NCI-H1092 treated with DMSO at 0.1 percent for 48 hours (cell line): ENCODE measurements at places on chromosomes 7 and 10.

GRCh38 chr7:150415161-150416153 is 35.0 kb upstream of the GIMAP8 start:
- peak; percentile 24 for DNase-seq

DNA sequence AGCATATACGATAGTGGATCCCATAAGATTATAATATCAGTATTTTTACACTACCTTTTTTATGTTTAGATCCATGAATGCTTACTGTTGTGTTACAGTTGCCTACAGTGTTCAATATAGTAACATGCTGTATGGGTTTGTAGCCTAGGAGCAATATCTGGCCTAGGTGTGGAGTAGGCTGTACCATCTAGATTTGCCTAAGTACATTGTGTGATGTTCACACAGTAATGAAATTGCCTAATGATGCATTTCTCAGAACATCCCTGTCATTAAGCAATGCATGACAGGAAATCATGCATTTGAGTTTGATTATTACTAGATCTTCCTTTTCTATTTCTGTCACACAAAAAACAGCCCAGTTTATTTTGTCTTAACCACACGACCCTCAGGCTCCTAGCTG is 14.5 kb downstream of the CBX3 start:
- no peak for DNase-seq

- DNase-seq: no peak
Observed at GRCh38 chr7:112994656-112995055, 92.0 kb downstream of the GPR85 start.

GRCh38 chr10:103855424-103855823 is at the start of gene SH3PXD2A:
TSS of gene SH3PXD2A (minus strand) at chr10:103855576. CDS start at chr10:103855266, 310 bp downstream.
- DNase-seq: peak; percentile 27

DNA sequence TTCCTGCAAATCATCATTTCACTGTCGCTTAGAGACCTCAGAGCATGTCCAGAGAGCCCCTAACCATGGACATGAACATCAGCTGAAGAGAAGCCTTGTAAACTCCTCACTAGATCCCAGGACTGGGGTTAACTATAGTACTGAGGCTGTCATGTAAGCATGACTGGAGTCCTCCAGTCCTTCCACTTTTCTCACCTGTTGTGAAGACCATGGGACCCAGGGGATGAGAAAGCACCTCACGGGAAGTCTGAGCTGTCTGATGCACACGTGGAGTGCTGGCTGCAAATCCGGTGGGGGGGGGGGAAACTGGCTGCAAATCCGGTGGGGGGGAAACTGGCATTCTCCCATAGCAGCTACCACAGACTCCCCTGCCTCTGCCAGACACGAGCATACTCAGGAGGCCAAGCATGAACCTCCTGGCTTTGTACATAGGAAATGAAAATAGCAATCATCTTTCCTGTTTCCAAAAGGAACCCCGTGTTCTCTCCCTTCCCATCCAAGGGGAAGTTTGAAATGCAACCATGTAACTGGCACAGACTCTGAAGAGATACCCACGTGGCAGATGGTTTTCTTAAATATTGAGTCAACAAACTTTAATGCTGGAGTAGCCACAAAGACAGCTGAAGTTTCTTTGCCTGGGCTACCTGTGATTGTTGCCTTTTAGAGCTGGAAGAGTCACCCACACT is 261.4 kb downstream of the ZMYND11 start:
- no peak for DNase-seq

DNA sequence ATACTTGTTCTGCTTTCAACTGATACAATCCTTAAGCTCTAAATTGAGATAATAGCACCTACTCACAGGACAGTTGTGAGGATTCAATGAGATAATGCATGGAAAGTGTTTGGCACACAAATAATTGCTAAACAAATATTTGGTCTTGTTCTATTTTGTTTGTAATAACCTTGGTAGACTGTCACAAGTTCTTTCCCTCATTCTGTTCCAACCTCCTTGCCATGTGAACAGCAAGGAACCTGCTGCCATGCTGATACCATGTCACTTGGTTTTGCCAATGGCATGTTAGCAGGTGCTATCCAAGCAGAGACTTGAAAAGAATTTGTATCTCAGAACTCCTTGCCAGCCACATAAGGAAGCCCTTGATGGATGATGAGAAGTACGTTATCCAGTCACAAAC is 24.8 kb upstream of the TECTB start:
- DNase-seq: no peak
